ENCODE measurements at places on chromosomes 16 and 17. TPM values are rescaled to one million over a fixed set of nuclear protein-coding genes. Genes with fewer than 3 reads are reported as not detected.

- no peaks in the 10 kb centered on the region for H3K4me1 ChIP-seq
- H3K4me3 ChIP-seq = peak overlapping the region; percentile 70
- H3K27ac ChIP-seq = peak overlapping the region; percentile 30
- H3K27me3 ChIP-seq = no peaks in the 10 kb centered on the region
- H3K36me3 ChIP-seq = peaks cover 1% of the 10 kb centered on the region
- DNase-seq = no peak
These were observed 2.1 kb upstream of the ESRP2 start for GRCh38 chr16:68238029-68238345.

USH1G gene
- total RNA-seq = 2.7 TPM

DNA sequence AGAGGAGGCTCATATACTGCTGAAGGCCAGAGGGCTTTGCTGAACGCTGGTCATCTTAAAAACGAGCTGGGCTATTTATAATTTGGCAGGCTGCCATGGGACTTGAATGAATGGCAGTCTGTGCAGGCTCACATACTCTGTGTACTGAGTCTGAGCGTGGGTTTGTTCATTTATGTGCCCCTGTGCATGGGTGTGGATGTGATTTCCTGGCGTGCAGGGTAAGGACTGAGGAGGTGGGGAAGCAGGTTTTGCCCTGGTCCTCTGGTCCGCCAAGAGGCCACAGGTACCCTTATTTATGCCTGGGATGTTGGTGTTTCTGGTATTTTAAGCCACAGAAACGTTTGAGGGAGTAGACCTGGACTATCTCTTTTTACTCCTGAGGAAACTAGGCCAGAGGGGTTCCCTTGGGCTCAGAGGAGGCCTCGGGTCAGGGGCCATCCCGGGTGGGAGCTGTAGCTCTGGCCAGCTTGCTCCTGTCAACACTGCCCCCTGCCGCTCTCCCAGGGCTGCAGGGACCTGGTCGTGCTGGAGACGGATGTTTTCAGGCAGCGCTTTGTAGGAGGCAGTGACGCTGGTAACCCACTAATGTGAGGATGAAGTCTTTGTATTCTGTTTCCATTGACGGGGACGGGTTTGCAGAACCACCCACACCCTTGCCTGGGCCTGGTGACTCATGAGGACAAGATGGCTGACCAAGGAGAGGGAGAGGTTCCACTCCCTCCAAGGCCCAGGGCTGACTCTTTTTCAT, 184.4 kb downstream of the MSI2 start:
- peaks cover 8% of the 10 kb centered on the region for H3K4me1 ChIP-seq
- no peaks in the 10 kb centered on the region for H3K27me3 ChIP-seq
- no peak overlapping the region for H3K27ac ChIP-seq
- peak; percentile 87 for DNase-seq
- no peaks in the 10 kb centered on the region for H3K36me3 ChIP-seq

DNA sequence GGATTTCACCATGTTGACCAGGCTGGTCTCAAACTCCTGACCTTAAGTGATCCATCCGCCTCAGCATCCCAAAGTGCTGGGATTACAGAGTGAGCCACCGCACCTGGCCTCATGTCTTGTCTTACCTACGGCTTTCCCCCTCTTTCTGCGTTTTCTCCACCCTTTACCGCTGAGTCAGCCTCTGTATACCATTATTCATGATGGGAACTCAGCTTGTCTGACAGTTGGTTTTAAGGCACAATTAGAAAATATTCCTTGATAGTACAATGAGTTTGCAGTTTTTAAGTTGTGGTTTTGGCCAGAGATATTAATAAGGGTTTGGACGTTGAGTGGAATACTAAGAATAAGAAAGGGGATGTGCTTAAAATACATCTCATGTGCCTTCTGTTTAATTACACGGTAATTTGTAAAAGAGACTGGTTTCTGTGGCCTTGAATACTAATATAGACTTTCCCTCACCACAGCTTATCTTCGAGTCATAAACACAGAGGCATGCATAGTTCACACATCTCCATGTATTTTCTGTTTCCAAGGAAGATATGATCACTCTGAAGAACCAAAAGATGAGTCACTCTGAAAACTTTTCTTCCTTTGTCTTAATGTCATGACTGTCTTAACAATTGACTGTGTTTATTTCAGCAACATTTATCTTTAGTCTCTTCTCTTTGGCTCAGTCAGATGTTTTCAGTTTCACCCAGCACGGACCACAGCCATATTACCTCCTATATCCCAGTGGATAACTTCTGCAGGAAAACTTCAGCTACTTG, 54.4 kb downstream of the PITPNC1 start:
- H3K4me1 ChIP-seq = no peaks in the 10 kb centered on the region
- peaks cover 5% of the 10 kb centered on the region for H3K36me3 ChIP-seq
- H3K4me3 ChIP-seq = no peak overlapping the region
- H3K27ac ChIP-seq = no peak overlapping the region
- H3K27me3 ChIP-seq = no peaks in the 10 kb centered on the region
- no peak for DNase-seq

- H3K27ac ChIP-seq = no peak overlapping the region
- H3K4me1 ChIP-seq = no peaks in the 10 kb centered on the region
- H3K27me3 ChIP-seq = no peaks in the 10 kb centered on the region
- no peak for DNase-seq
- no peak overlapping the region for H3K4me3 ChIP-seq
These were observed 77.5 kb downstream of the GSG1L start for GRCh38 chr16:27985981-27986380.

- H3K27me3 ChIP-seq = no peaks in the 10 kb centered on the region
- no peak overlapping the region for H3K4me3 ChIP-seq
- H3K36me3 ChIP-seq = no peaks in the 10 kb centered on the region
- H3K4me1 ChIP-seq = peaks cover 3% of the 10 kb centered on the region
- no peak overlapping the region for H3K27ac ChIP-seq
These were observed 70.5 kb downstream of the GAS7 start for GRCh38 chr17:10127819-10128425.

DNA sequence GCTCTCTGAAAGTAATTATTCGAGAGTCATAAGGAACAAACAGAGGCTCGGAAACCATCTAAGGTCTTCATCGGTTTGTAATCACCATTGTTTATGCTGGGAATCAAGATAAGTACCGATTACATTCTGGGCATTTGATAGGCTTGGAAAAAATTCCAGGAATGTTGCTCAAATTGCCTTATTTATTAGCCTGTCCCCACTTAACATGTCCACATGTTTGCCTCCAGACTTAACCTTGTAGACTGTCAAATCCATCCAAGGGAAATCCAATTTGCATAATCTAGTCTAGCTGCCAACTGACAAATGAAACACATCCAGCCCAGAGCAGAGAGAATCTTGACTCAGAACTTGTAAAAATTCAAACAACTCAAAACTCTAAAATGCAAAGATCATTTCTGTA, 51.3 kb upstream of the TMC5 start:
- no peak overlapping the region for H3K27ac ChIP-seq
- H3K4me3 ChIP-seq = no peak overlapping the region
- H3K4me1 ChIP-seq = no peaks in the 10 kb centered on the region
- no peaks in the 10 kb centered on the region for H3K27me3 ChIP-seq

GDPD3 gene
- 3.8 TPM for total RNA-seq

CIBAR2 gene
- not detected for total RNA-seq

DNA sequence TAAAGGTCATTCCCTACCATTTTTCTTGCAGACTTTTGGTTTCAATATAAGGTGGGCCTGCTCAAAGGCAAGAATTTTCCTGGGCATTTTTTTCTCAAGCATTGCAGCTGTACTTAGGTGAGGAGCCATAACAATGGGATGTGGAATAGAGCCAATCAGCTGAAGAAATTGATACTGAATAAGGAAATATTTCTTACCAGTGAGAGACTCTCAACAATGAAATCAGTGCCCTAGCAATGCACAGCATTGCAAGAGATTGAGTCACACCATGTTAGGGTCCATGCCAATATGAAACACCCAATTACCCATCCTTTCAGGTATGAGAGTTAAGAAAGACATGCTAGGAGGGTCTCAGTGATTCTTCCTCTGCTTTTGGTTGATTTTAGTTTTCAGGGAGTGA, 237.6 kb downstream of the SOX9 start:
- no peaks in the 10 kb centered on the region for H3K36me3 ChIP-seq
- H3K27me3 ChIP-seq = no peaks in the 10 kb centered on the region
- DNase-seq = no peak

CORO7 gene
- 38.4 TPM for total RNA-seq

MFAP4 gene
- 1.5 TPM for total RNA-seq

DNA sequence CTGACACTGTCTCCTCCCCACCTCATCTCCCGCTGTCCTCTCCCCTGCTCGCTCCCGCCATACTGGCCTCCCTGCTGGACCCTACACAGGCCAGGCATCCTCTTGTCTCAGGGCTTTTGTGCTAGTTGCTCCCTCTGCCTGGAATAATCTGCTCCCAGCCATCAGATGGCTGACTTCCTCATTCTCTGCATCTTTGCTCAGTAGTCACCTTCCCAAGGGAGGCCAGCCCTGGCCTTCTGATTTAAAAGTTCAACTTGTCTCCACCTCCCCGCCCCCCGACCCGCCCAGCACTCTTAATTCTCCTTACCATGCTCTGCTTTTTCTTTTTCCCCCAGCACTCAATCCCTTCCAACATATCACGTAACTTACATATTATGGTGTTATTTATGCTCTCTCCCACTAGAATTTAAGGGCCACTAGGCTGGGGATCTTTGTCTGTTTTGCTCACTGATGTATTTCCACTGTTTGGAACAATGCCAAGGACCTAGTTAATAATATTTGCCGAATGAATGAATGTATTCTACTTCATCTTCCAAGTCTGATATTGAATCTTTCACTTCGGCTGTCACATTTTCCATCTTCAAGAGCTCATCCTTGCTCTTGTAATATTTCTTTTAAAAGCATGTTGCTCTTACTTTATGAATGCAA, 178.3 kb downstream of the CDK5R1 start:
- H3K27ac ChIP-seq = no peak overlapping the region
- DNase-seq = no peak
- H3K36me3 ChIP-seq = no peaks in the 10 kb centered on the region
- H3K4me1 ChIP-seq = no peaks in the 10 kb centered on the region
- no peak overlapping the region for H3K4me3 ChIP-seq

DNA sequence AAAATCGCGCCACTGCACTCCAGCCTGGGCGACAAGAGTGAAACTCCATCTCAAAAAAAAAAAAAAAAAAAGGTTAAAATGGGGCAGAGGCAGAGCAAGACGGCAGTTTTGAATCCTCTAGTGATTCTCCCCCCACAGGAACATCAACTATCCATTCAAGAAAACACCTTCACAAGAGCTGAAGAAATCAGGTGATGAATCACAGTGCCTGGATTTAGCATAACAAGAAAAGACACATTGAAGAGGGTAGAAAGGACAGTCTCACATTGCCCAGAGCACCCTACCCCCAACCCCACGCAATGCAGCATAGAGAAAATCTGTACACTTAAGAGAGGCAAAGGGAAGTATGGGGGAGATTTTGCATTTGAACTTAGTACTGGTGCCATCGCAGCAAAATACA, 28.8 kb upstream of the RNF43 start:
- H3K4me1 ChIP-seq = peaks cover 8% of the 10 kb centered on the region
- peaks cover 1% of the 10 kb centered on the region for H3K36me3 ChIP-seq
- no peak overlapping the region for H3K4me3 ChIP-seq
- H3K27me3 ChIP-seq = no peaks in the 10 kb centered on the region

DNA sequence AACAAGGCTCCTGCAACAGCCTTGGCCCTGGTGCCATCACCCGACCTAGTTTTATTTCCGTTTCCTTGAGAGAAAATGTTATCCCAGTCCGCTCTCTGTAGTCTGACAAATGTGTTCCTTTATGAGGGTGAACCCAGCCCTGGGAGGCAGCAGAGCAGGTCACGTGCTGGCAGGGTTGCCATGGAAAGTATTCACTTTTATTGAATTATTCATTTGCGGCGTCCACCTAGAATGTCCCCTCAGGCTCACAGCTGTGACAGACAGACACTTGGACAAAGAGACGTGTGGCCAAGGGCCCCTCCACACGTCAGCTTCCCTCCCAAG, 90.0 kb downstream of the WSCD1 start:
- no peak overlapping the region for H3K4me3 ChIP-seq
- no peak for DNase-seq
- peaks cover 5% of the 10 kb centered on the region for H3K4me1 ChIP-seq
- H3K27me3 ChIP-seq = no peaks in the 10 kb centered on the region

- H3K4me3 ChIP-seq = peak within 1 kb of the TSS; percentile 97
- no peaks in the 10 kb centered on the region for H3K36me3 ChIP-seq
- no peaks in the 10 kb centered on the region for H3K27me3 ChIP-seq
- peak; percentile 96 for DNase-seq
- H3K4me1 ChIP-seq = no peaks in the 10 kb centered on the region
These were observed at the start of gene HS3ST3A1 for GRCh38 chr17:13601776-13602551. HS3ST3A1 (minus strand) TSS chr17:13601929; CDS start chr17:13601129, 800 bp downstream.

DNA sequence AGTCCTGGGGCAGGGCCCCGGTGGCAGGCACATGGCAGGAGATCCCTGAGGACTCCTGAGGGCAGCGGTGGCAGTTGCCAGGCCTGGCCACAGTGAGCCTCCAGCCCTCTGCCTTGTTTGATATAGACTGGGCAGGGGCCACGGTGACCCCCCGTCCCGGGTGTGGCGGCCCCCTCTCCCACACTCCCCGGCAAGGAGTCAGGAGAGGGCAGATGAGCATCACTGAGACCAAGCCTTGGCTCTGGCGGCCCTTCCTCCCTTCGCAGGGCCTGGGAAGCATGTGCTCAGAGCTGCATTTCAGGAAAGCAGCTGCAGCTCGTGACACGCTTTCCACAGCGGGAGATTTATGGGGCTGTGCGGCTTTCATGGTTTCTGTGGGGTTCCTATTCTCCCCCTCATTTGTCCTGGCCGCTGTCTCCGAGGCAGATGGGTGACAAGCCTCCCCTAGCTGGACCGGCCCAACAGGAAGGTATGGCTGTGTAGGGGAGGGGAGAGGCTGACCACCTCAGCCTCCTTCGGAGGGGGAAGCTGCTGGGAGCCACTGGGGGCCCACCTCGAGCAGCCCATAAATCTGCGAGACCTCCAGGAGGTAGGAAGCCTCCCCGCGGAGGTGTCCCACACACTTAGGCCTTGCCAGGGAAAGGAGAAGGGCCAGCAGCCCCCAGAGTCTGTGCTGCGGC, 211.4 kb downstream of the NTN1 start:
- H3K27me3 ChIP-seq = no peaks in the 10 kb centered on the region
- no peaks in the 10 kb centered on the region for H3K4me1 ChIP-seq
- no peaks in the 10 kb centered on the region for H3K36me3 ChIP-seq

DNA sequence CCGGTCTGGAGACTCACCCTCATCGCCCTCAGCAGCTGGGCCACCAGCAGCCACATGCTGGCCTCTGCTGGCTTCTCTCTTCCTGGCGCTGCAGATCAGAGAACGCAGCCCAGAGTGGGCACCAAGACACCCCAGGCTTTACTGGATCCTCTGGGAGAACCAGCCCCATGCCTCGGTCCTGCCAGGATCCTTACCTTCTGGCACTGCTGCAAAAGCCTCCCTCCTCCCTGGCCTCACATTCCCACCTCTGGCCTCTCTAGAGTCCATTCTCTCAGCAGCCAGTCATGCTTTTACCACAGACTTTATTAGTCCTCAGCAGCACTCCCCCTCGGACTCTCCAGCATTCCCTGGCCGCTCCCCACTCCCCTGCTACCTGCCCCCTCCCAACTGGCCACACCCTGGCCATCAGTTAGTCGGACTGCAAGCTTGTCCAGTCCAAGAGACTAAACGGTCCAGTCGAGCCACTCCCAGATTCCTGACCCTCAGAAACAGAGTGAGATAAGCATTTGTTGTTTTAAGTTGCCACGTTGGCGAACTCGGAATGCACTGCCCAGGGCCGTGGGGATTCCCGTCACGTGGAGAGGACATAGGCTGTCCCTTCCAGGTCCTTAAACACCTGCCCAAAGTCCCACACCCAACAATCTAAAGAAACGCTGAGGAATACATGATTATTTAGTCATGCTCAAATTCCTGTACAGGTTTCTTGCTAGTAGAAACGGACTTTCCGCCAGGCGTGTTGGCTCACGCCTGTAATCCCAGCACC, 5.9 kb upstream of the SPG7 start:
- no peak overlapping the region for H3K27ac ChIP-seq
- H3K36me3 ChIP-seq = no peaks in the 10 kb centered on the region
- H3K4me1 ChIP-seq = no peaks in the 10 kb centered on the region
- H3K27me3 ChIP-seq = no peaks in the 10 kb centered on the region

All from H9 (cell line).